Activated CD4-positive, alpha-beta T cell treated with anti-CD3 and anti-CD28 coated beads for 24 hours (primary cell): ENCODE measurements at places on chromosomes 16 and 17.

GRCh38 chr17:47948706-47949196 lies 7.4 kb downstream of the PNPO start:
- no peak for DNase-seq

DNA sequence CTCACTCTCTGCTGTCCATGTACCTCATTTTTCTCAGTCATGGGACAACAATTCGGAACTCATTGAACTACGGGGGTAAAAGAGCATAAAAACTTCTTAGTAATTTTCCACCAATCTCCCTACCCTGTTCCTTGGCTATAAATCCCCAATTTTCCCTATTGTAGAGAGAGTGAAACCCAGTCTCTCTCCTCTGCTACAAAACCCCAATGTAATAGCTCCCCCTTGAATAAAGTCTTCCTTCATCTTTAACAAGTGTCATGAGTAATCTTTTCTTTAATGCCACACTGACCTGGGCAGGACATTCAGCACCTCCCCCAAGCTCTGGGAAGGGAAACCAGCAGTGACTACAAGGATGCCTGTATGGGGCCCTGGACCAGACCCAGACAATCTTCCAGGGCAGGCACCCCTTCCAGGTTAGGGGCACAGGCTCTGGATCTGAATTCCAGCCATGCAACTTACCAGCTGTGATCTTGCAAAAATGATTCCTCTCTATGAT lies 10.2 kb upstream of the EIF1 start:
- DNase-seq: no peak

GRCh38 chr17:29107084-29107483 lies 64.1 kb downstream of the PIPOX start:
- no peak for DNase-seq

- peak; percentile 16 for DNase-seq
These were observed 146.1 kb downstream of the IRF8 start for GRCh38 chr16:86044881-86045590.

GRCh38 chr16:84806256-84806889 lies 13.4 kb upstream of the CRISPLD2 start:
- DNase-seq: no peak

DNA sequence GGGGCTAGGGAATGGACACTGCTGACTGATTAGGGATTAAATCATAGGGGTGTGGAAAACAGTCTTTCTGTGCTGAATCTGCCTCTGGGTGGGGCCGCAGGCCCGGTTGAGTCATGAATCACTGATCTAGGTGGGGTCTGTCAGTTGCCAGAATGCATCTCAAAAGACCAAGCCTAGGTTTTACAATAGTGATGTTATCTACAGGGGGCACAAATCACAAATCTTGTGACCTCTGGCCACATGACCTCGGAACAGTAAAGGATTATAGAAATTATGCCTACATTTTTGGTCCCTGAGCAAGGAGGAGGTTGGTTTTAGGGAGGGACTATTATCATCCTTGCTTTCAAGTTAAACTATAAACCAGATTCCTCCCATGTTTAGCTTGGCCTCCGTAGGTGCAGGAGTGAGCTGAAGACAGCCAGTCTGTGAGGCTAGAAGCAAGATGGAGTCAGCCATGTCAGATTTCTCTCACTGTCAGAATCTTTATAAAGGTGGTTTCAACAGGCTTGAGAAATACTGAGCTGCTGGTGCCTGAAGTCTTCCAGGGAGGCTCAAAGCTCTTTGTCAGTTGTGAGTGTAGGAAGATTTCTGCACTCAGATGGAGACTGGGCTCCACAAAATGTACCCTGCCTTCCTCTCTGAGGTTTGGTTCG lies 12.9 kb downstream of the GNGT2 start:
- DNase-seq: no peak

DNA sequence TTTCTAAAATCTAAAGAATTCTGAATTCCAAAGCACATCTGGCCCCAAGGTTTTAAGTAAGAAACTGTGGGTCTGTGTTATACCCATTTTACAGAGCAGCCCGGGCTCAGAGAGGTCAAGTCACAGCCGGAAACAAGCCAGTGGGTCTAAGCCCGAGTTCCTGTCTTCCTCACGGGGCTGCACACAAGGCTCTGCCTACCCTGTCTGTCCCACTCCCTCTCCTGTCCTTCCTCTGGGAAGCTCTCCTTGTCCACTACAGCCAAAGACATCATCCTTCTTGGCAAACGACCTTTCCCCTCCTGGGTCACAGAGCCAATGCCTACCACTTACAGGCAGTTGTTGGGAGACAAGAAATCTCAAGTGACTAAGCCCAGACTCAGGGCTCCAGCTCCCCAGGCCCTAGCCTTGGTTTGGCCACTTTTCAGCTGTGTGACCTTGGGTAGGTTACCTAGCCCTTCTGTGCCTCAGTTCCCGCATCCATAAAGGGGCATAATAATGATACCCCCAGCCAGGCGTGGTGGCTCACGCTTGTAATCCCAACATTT lies 55.6 kb upstream of the MAP3K14 start:
- DNase-seq: no peak

DNA sequence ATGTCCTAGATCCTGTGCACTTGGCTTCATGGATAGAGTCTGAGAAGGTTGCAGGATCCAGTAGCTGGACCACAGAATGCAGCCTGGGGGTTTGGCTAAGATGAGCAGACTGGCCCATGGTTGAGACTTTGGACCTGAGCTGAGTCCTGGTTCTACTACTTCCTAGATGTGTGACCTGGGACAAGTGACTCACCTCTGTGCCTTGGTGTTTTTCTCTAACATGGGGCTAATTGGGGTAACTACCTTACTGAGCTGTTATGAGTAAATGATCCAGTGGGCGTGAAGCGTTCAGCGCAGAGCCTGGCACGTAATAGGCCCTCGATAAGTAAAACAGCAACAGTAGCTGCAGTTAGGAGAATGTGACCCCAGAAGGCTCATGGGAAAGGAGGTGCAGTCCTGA lies 38.8 kb downstream of the SNX20 start:
- no peak for DNase-seq

GRCh38 chr17:56978441-56979090 lies 635 bp downstream of the SCPEP1 start:
- no peak for DNase-seq

- no peak for DNase-seq
These were observed 8.1 kb downstream of the CES4A start for GRCh38 chr16:66996324-66996982.

DNA sequence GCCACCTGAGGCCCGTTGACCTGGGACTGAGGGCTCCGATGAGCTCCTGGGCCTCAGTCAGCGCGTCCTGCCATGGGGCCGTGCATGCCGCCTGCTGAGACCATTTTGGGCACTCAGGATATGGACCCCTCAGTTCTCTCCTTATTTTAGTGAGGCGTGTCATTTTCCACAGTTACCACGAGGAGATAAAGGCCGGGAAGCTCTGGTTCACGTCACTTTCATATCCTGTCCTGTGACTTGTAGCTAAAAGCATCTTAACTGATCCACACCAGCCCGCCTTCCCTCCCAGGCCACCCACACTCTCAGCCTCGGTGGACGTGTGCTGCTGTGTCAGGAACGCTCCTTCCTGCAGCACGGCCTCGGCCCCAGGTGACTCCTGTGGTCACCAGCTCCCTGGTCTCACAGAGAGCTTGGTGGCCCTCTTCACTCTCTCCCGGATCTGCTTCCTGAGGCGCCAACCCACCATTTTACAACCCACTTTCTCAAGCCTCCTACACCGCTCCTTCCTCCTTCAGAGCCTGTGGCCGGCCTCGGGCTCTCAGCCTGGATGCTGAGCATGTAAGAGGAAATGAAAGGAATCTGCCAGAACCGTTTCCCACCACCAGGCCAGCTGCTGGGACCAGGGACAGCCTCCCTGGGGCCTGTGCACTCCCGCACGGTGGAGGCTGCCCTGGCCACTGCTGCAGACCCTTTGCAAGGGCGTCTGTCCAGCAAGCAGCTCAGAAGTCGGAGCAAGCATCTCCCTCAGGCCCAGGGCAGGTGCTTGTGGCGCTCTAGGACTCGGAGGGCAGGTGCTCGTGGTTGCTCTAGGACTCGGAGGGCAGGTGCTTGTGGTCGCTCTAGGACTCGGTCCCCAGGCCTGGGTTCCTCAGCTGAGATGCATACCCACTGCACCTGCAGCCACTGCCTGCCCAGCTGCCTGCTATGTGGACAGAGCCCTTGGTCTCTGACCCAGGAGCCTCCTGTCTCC lies 23.9 kb upstream of the FASN start:
- DNase-seq: no peak
